Left forelimb (tissue), 1 donor: ENCODE measurements at places on chromosomes 6 and 20.

- DNase-seq = no peak
These were observed 9.9 kb downstream of the SGK2 start for GRCh38 chr20:43568706-43569105.

DNA sequence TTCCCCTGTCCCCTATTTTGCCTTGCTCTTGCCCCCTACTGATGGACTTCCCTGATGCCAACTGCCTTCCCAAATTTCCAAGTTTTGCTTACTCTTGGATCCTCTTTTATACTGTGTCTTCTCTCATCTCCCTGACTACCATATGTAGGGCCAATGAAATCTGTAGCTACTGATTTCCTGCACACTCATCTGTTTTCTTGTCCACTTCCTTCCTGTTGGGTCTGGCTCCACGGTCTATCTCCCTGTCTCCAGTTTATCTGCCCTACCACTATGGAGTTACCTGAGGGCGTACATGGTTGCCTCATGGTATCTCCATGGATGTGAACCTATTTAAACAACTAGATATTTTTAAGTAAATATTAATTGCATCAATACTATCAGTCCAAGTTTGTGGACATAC is 140.3 kb upstream of the MCHR2 start:
- no peak for DNase-seq

- DNase-seq = no peak
These were observed 146.2 kb downstream of the TBX18 start for GRCh38 chr6:84618046-84618752.

DNA sequence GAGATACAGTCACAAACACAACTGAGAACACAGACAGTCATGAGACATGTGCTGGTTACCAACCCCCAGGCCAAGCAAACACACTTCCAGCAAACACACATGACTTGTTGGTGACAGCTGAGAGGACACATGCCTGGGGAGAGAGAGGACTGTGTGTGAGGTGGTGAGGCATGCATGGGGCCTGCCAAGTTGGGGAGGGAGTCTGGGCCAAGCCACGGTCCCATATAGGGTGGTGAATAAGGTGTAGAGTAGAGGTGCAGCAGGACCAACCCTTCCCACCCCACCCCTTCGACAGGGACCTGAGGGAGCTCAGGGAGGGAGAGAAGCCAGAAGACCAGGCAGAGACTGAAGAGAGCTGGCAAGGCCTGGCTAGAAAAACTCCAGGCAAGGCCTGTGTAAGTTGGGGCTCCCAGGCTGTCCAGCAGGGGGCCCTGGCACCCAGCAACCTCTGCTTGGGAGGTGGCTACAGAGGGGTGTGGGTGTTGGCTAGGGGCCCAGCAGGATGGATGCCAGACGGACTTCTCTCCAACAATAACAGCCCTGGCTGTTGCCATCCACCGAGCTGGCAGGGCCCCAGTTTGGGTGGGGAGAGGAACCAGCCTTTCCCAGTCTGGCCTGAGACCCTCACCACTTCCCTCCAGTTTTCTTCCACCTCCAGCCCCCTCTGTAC is 2.0 kb upstream of the SLC29A1 start:
- peak; percentile 89 for DNase-seq

GRCh38 chr20:49284818-49285217 is 7.0 kb upstream of the ZNFX1 start:
- DNase-seq = no peak
